ENCODE measurements at places on chromosomes 5 and 9.

DNA sequence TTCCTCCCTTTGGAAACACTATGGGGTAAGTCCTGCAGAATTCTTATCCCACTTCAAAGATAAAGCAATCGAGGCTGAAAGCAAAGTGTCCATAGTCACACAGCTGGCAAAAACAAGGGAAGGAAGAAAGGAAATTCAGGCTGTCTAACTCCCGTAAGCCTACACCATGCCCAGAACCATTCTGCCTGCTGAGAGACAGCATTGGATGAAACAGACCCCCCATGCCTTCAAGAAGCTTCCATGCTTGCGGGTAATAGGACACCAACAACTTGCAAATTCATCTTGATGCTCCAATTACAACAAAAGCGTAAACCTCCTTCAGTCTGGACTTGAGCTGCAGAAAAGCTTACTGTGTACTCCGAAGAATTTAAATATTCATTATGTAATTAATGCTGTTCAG, 181.1 kb upstream of the WWC1 start:
- no peak for DNase-seq

DNA sequence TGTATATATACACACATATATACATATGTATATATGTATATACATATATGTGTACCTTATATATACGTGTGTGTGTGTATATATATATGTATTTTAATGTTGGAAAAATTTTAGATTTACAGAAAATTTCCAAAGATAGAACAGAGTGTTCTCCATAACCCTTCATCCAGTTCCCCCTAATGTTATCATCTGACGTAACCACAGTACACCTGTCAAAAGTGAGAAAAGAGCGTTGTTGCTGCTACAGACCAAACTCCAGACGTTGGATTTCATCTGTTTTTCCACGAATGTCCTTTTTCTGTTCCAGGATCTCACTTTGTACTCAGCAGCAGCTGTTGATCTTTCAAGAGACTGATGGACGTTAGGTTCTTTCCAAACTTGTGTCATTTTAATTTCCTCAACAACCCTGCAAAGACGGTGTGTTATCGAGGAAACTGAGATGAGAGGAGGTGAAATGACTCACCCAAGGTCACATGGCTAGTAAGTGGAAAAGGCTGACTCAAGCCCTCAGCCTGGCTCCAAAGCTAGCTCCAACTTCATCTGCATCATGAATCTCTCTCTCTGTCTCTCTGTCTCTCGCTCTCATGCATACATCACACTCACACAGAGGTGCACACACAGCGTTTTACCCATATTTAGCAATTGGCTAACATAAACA, 17.0 kb upstream of the NTNG2 start:
- DNase-seq: peak; percentile 13

GRCh38 chr5:144460600-144460999, 289.9 kb downstream of the KCTD16 start:
- no peak for DNase-seq

- peak; percentile 9 for DNase-seq
These were observed 208.9 kb downstream of the VPS13A start for GRCh38 chr9:77386187-77386586.
